Endothelial cell (in vitro differentiated cells): ENCODE measurements at places on chromosomes 1 and 21.
A peak's percentile ranks its signal among the peaks of the same experiment; 100 is the strongest.

DNA sequence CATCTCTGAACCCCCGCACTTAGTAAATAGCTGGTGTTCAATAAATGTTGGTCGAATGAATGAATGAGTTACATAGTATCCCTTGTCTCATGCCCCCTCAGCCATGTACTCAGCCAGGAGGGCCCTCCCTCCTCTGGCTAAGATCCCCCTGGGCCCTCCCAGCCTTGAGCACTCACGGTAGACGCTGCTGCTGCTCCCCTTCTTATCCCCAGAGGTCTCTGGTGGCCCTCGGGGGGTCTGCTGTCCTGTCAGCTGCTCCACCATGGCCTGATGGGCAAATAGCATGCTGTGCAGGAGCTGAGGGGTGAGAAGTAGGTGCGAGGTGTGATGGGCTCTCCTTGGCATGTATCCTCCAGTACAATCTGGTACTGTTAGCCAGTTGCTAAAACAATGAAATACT, 1.9 kb downstream of the ETV3L start:
- no peak for DNase-seq

- no peak for DNase-seq
Measured at GRCh38 chr1:184409011-184409410, 22.2 kb downstream of the C1orf21 start.

DNA sequence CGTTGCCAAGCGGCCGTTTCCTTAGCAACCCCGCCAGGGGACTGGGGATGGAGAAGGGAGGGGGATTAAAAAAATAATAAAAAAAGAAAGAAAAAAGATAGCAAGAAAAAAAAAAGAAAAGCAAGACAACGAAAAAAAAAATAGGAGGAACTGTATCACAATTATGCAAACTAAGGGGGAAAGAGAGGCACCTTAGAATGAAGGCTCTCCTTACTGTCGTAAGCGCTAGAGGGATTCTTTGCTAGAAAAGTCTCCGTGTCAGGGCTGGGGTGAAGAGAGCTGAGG, 625 bp upstream of the NEGR1 start:
- DNase-seq = no peak

GRCh38 chr1:234579967-234580366, 30.0 kb downstream of the IRF2BP2 start:
- no peak for DNase-seq

- DNase-seq = no peak
Measured at GRCh38 chr21:17089091-17089491, 423.8 kb upstream of the CXADR start.

GRCh38 chr1:63046539-63046938, 262.6 kb downstream of the ATG4C start:
- DNase-seq = no peak

GRCh38 chr1:154404984-154405746, at the start of gene IL6R:
Gene IL6R (plus strand): TSS chr1:154405343. CDS start chr1:154405630, 287 bp downstream.
- DNase-seq = peak; percentile 65

DNA sequence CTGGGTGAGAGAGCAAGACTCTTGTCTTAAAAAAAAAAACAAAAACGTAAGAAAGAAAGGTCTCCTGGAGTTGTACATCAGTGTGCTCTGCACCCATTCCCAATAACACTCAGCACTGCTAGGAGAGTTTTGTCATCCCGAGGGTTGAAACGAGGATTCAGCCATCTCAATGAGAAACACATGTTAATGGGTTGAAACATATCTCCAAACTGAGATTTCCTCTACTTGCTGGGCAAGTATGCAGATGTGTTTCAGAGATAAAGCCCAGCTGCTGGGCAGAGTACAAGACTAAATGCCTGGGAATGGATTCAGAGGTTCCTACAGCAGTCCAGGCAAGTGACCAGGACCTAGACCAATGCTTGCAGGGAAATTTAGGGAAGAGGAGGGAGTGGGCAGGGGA, 2.6 kb upstream of the MFN2 start:
- DNase-seq = no peak

- peak; percentile 75 for DNase-seq
Measured at GRCh38 chr1:17438318-17439249, 893 bp downstream of the RCC2 start.

DNA sequence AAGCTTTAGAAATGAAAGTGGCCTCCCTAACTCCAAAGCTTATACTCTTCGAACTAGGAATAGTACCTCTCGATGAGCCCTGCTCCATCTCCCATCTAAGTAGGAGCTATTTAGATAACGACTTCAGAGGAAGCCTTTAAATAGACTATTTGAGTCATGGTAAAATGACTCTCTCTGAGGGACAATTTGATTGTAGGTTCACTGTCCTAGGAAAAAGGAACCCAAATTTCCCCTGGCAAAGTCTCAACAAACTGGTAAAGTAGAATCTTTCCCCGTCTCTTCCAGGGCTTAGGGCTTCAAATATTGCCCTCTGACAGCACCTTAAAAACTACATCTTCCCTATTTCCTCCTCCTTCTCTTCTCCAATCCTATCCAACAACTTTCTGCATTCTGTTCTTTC, 2.0 kb upstream of the FCER1A start:
- DNase-seq = no peak

- DNase-seq = no peak
Measured at GRCh38 chr1:227731696-227732585, 3.2 kb downstream of the JMJD4 start.

DNA sequence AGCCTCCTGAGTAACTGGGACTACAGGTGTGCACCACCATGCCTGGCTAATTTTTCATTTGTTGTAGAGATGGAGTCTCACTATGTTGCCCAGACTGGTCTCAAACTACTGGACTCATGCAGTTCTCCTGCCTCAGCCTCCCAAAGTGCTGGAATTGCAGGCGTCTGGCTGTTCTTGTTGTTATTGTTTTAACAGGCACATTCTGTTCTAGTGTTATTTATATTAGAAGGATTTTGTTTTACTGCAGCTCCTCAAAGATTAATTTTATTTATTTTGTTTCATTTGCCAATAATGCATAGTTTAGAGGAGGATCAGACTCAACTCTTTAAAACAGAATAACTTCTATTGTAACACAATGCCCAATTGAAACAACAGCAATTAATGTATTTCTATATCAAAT, 35.5 kb downstream of the RGS2 start:
- DNase-seq = no peak

- DNase-seq = no peak
Measured at GRCh38 chr1:75985827-75986226, 53.6 kb upstream of the ASB17 start.

GRCh38 chr1:224287714-224288113, 42.3 kb downstream of the NVL start:
- no peak for DNase-seq

GRCh38 chr1:81231729-81232038, 569.0 kb upstream of the ADGRL2 start:
- DNase-seq = no peak

DNA sequence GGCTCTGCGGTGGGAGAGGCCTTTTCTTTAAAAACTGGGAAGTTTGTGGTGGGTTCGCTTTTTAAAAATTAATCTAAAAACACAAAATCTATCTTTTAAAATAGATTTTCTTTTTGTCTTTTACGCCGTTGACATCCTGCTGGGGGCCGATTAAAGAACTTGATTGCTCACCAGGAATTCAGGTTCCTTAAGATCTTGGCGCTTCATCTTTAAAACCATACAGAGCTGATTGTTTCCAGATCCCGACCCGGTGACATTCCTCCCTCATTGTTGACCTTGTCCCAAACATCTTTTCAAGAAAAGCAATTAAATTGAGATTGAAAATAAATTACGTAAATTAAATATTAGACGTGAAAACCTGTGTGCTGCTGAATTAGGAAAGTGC, 546 bp upstream of the ZNF697 start:
- no peak for DNase-seq

GRCh38 chr21:37193676-37194075, 73.5 kb downstream of the VPS26C start:
- no peak for DNase-seq

GRCh38 chr21:45109831-45110492, 35.6 kb downstream of the ADARB1 start:
- no peak for DNase-seq

DNA sequence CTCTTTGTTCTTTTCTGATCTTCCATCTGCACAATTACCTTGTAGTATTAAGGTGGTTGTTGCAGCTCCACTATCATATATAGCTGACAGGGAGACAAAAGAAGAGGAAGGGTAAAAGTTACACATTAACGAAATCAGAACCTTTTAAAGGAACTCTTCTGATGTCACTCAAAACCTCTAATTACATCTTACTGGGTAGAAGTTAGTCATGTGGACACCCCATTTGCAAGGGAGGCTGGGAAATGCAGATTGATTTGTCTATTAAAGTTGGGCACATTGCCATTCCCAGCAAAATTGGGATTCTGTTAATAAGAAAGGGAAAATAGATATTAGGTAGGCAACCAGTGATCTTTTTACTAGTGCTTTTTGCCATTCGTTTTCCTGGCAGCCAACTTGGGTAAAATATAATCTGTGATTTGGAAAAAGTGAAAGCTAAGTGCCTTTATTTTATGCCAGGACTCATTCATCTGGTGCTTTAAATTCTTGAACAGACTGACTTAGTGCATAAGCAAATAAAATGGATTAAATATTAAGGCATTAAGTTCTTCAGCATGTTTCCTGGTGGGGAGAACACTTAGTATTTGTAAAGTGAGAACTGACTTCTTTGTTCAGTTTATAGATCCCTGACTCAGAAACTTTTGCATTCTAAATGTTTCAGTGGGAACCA, 71.3 kb downstream of the DNM3 start:
- DNase-seq = no peak

GRCh38 chr21:27408826-27409225, 441.9 kb upstream of the ADAMTS5 start:
- DNase-seq = no peak

GRCh38 chr21:42302794-42303193, 12.4 kb downstream of the TFF3 start:
- DNase-seq = no peak

GRCh38 chr1:192378276-192378675, 61.5 kb downstream of the RGS21 start:
- DNase-seq = no peak

- no peak for DNase-seq
Measured at GRCh38 chr1:41735631-41736260, 183.0 kb downstream of the HIVEP3 start.

DNA sequence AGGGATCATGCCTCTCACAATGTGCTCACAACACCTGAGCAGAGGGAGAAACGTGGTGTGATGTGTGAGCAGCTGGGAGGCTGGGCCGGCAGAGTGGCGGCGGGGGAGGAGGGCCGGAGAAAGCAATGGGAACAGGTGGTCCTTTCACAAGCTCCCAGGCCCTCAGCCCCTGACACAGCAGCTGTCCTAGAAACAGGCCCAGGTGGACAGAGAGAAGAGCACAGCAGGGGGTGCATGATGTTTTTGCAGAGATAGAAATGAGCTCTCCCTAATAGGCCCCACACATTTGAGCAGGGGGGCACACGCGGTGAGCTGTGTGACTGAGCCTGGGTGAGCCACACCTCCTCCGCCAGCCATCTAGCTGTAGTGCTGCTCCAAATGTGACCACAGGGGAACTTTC, 7.6 kb upstream of the RGS16 start:
- no peak for DNase-seq

DNA sequence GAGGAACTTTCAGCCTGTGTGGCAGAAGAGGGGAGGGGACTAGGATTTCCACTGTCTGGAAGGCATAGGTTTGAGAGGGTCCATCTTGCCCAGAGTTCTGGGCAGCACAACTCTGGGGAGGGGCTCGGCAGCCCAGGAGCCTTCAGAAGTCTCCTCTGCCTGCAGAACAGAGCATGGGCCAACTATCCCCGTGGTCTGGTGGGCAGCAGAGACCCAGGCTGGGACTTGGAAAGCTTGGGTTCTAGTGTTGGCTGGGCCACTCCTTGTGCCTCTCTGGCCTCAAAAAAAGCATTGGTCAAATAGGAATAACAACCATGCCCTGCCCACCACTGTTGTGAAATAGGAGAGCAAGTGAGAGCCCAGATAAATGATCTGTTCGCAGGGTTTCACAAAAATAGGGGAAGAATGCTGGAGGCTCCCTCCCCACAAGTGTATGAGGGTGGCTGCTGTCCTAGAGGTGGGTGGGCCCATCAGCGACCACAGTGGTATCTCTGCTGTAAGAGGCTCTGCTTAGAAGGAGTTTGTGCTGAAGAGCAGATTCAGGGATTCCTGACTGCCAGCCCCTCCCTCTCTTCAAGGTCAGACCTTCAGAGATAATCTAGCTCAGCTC, 8.9 kb downstream of the EPHA10 start:
- no peak for DNase-seq

- no peak for DNase-seq
Measured at GRCh38 chr1:33349081-33349759, 28.3 kb upstream of the A3GALT2 start.

DNA sequence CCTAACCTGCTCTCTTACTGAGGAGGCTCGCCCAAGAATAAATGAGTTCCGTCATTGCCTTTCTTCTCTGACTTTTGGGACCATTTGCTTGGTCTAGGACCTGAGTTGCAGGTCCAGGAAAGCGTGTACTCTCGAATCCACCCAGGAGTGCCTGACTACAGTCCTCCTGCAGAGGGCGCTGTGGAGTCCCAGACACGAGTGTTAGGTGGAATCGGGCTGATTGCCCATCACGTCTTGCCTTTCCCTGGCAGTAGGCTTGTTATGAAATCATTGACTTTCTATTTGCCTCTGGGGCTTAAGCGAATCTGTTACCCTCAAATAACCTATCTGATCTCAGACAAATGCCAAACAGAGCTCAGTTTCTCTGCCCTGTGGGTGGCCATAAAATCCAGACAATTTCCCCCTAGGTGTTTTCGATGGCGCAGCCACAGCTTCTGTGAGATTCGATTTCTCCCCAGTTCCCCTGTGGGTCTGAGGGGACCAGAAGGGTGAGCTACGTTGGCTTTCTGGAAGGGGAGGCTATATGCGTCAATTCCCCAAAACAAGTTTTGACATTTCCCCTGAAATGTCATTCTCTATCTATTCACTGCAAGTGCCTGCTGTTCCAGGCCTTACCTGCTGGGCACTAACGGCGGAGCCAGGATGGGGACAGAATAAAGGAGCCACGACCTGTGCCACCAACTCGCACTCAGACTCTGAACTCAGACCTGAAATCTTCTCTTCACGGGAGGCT, at the start of gene IL20:
TSS of gene IL20 (plus strand) at position 685 of the 733 bp plus-strand sequence. CDS start 230 bp downstream, outside the sequence.
- DNase-seq = peak; percentile 88

GRCh38 chr1:24286246-24287010, 32.7 kb upstream of the GRHL3 start:
- no peak for DNase-seq

- no peak for DNase-seq
Measured at GRCh38 chr21:26739189-26739588, 106.0 kb downstream of the ADAMTS1 start.

- no peak for DNase-seq
Measured at GRCh38 chr1:151537112-151537511, 3.0 kb upstream of the TUFT1 start.

DNA sequence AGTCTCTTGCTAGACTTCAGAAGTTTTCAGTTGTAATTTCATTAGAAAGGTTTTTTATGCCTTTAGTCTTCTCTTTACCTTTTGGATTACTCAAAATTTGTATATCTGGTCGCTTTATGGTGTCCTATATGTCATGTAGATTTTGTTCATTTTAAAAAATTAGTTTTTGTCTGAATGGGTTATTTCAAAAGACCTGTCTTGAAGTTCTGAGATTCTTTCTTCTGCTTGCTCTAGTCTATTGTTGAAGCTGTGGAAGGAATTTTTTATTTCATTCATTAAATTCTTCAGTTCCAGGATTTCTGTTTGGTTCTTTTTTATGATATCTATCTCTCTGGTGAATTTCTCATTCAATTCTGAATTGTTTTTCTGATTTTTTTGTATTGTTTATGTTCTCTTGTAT, 46.5 kb upstream of the GCLM start:
- DNase-seq = no peak

GRCh38 chr1:24966724-24967346, 36.8 kb upstream of the RUNX3 start:
- DNase-seq = no peak
